Amygdala (tissue), 56 donors: ENCODE measurements at places on chromosomes 12 and 14.

- DNase-seq: no peak
These were observed 19.2 kb downstream of the TAS2R7 start for GRCh38 chr12:10783252-10783651.

GRCh38 chr12:81094718-81095360 lies 17.0 kb downstream of the ACSS3 start:
- DNase-seq: no peak

GRCh38 chr14:73740618-73741326 lies 26.6 kb upstream of the PNMA1 start:
- DNase-seq: no peak

DNA sequence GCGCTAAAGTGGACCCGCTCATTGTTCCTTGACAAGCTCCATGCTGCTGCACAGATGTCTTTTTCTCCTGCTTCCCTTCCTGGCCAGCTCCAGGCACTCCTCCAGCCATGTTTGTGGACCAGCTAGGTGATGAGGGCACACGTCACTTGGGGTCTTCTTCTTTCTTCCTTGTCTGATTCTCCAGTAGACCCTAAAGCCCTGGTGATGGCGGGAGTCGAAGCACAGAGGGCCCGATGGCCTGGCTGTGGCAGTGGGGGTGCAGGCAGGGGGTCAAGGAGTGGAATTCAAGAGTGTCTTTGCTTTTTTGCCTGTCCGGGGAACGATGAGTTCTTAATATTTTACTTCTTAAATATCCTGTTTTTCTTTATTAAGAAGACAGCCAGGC lies 23.0 kb upstream of the AMN start:
- no peak for DNase-seq

- no peak for DNase-seq
These were observed 62.7 kb downstream of the CHST11 start for GRCh38 chr12:104519190-104520019.

DNA sequence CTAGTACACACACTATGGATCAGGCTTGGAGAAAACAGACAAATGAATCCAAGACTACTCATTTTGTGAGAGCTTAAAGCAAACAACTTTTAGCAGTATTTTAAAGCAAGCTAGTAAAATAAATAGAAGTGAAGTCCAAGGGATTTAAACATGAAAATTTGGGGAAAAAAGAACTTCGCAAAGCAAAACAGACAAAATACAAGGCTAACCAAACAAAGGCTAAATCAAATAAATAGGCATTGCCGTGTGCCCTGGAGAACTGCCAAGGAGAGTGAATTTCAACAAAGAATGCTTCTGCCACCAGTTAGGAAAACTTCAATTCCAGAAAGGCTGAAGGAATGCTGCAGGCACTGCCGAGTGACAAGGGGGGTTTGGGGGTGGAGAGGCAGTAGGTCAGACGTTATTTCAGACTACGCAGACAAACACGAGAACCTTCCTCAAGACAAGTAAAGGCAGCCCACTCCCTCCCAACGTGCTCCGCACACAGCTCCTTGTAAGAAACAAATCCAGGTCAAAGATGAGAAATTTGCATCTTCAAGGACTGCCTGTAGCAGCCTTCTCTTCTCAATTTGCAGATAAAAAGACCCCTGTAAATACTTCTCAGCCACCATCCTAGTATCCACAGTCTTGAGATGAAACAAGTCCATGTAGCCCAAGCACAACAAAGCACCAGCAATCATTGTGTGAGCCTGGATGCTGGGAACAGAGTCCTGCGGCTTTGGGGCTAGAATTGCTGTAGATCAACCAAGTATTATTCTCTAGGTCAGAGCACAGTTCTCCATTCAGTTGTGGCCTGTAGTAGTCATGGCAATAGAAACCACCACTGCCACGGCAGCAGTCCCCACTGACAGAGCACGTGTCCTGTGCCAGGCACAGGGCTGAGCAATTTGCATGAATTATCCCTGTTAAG lies 43.3 kb downstream of the EFCAB11 start:
- DNase-seq: peak; percentile 52

DNA sequence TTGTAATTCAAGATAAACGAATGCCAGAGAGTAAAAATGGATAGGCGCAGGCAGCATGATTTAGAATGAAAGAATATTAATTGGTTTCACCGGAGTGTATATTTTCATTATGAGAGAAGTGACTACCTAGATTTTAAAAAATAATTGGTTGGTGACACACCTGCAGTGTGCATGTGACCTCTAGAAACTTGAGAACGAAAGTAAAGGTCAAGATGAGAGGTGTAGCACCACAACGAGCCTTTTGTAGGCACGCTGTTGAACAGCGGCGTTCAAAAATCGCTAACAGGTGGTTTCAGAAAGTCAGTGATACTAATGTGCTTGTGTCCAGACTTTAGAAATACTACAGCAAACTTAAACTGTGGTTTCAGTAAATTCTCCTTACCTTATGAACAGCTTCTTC lies 123.8 kb downstream of the NPAS3 start:
- DNase-seq: no peak

DNA sequence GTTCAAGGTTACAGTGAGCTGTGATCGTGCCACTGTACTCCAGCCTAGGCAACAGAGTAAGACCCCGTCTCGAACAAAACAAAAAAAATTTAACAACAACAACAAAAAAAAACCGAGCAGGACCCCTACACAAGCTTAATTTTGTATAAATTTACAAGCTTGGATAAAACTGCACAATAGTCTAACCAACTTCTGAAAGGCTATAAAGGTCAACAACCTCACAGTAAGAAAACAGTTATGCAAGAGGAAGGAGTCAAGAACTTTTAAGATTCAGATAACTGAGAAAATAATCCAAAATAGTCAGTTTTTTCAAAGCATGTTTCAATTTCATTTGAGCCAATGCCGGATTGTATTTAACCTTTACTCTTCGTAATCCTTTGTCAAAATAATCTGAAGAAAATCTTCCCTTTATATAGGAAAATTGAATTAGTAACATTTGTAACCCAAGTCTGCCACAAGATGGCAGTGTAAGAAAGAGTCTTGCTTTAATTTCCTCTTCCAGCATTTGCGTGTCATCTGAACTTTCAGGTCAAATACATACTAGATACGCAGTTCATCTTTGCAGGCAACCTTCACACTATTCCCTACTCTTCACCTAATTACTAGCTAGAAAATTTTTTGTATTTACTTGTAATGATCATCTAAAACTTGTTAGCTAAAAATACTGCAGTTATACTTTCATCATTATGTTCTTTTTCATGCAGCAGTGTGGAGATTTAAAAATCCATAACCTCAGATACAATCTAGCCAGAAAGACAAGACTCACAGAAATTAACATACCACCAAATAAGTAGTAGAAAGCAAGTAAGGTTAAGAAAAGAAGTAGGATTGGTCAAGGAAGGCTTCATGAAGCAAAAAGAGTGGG lies 5.8 kb downstream of the CCNB1IP1 start:
- no peak for DNase-seq

- no peak for DNase-seq
These were observed 94.2 kb upstream of the RIC8B start for GRCh38 chr12:106680280-106680679.

DNA sequence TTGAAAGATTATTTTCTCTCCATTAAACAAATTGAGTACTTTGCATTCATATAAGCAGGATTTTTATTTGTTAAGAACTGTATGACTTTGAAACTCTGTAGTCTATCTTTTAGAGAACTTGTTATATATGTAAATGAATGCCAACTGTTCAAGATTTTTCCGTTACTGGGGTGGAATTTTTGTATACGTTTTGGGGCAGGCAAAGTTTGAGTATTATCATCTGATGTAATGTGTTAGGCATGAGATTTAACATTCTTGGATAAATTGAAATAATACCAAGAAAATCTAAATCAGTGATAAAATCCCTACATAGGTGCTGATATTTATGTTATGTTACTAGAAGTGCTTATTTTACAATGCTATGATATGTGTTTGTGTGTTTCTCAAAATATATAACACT lies 8.4 kb downstream of the CNOT2 start:
- no peak for DNase-seq

GRCh38 chr14:71250791-71251190 lies 343.5 kb downstream of the PCNX1 start:
- no peak for DNase-seq

- no peak for DNase-seq
These were observed 37.0 kb upstream of the TMEM263 start for GRCh38 chr12:106918746-106919145.

DNA sequence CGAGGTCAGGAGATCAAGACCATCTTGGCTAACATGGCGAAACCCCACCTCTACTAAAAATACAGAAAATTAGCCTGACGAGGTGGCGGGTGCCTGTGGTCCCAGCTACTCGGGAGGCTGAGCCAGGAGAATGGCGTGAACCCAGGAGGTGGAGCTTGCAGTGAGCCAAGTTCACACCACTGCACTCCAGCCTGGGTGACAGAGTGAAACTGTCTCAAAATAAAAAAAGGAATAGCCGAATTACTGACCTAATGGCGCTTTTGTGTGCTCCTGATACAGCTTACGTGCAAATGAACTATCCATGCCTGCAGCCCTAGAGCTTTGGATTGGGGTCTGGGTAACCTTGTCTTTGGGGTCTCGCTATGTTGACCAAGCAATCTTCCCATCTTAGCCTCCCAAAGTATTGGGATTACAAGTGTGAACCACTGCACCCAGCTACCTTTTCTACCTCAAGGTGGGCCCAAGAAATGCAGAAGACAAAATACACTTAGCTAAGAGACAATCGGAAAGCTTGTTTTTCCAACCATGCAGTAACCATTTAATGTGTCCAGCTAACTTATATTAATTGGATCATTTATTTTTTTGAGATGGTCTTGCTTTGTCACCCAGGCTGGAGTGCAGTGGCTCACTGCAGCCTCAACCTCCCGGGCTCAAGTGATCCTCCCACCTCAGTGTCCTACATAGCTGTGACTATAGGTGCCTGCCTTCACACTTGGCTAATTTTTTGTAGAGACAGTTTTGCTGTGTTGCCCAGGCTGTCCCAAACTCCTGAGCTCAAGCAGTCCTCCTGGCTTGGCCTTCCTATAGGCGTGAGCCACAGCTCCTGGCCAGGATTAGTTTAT lies 5.5 kb downstream of the PABPN1 start:
- DNase-seq: no peak

DNA sequence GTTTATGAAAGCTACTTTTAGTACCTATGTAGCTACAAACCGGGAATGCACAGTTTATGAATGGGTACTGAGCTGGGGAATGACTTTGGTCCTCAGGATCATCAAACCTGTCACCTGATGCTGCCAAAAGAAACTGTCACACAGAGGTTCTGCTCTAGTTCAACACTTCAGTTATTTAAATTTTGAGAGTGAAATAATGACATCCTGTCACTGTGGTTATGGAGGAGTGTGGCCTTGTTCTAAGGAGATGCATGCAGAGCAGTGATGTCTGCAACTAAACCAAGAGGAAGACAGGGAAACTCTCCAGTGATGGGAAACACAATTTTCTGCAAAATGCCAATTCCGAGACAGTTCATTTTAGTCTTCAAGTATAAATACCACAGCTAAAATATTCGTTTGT lies 4.8 kb upstream of the AEBP2 start:
- no peak for DNase-seq

DNA sequence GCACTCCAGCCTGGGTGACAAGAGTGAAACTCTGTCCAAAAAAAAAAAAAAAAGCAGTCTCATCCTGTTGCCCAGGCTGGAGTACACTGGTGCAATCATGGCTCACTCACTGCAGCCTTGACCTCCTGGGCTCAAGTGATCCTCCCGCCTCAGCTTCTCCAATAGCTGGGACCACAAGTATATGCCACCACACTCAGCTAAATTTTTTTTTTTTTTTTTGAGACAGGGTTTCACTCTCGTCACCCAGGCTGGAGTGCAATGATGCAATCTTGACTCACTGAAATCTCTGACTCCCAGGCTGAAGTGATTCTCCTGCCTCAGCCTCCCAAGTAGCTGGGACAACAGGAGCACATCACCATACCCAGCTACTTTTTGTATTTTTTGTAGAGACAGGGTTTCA lies 5.2 kb upstream of the CNPY2 start:
- no peak for DNase-seq

GRCh38 chr14:75428230-75429104 lies 645 bp downstream of the JDP2 start:
- DNase-seq: no peak

- no peak for DNase-seq
These were observed 77.6 kb downstream of the MOK start for GRCh38 chr14:102227184-102227964.

DNA sequence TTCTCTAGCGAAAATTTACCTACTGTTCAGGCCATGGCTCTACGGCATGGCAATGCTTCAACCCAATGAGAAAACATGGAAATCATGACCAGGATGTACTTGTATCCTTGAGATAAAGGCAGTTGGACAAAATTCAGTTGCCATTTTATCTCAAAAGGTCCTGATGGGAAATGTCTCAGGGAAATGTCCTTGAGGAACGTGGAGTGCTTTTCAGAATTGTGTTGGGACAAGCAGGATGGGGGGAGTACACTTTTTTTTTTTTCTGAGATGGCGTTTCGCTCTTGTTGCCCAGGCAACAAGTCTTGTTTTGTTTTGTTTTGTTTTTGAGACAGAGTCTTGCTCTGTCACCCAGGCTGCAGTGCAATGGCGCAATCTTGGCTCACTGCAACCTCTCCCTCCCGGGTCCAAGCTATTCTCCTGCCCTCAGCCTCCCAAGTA lies 86.8 kb upstream of the EIF5 start:
- DNase-seq: no peak

- DNase-seq: no peak
These were observed 52.4 kb downstream of the DUSP6 start for GRCh38 chr12:89299931-89300330.

DNA sequence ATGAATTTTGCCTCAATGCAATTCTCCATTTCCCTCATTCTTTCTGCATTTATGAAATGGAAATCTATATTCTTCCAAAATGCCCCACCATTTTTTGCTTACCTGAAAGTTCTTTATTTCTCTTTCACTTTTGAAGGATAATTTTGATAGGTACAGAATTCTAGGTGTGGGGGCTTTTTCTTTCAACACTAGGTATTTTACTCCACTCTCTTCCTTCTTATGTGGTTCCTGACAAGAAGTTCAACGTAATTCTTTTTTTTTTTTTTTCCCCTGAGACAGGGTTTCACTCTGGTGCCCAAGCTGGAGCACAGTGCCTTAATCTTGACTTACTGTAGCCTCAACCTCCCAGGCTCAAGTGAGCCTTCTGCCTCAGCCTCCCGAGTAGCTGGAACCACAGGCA lies 26.3 kb upstream of the OASL start:
- no peak for DNase-seq
